ENCODE measurements at places on chromosomes 1 and 21. TPM values are rescaled to one million over a fixed set of nuclear protein-coding genes. Genes with fewer than 3 reads are reported as not detected.
A peak's percentile ranks its signal among the peaks of the same experiment; 100 is the strongest.

GRCh38 chr1:238562341-238562740, 671.6 kb upstream of the ZP4 start:
- H3K27ac ChIP-seq = no peak overlapping the region
- DNase-seq = no peak

DNA sequence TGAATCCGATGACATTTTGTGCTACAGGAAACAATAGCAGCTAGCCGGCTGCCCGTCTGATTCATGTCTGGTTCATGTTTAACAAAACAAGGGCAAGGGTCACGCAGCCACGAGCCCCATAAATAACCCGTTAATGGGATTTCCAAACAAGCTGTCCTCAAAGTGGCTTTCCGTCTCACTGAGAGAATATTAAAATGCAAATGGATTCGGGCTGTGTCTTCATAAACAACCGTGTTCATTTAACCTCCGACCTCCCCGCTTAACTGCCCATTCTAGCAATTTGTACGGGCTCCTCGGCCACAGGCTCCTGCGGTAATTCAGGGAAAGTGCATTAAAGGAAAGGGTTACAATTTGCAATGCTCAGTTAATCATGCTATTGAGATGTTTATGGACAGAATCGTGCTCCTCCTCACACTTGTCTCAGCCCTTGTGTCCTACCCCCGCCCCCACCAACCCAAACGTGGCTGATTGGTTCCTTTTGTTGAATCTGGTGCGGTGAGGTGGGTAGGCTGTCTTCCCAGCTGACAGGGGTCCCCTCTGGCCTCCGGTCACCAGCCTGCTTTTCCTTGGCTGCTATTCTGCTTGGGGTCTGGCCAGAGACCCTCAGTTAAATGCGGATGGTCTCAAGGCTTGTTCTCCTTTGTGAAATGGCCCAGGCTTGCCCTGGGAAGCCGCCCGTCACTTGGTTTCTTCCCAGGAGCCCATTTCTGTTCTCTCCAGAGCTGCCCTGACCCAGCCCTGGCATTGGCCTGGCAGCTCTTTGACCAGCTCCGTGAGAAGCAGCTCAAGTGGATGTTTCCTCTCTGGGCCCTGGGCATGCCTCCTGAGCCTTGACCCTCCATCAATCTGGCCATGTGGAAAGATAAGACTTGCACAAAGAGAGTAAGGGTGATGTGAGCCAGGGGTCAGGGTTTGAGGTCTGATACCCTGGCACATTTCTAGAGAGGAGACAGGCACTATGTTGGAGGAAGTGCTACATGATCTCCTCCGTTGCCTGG, 200.7 kb upstream of the POU3F1 start:
- no peak for DNase-seq
- H3K36me3 ChIP-seq = no peaks in the 10 kb centered on the region
- peak overlapping the region; percentile 87 for H3K27ac ChIP-seq
- H3K4me1 ChIP-seq = no peaks in the 10 kb centered on the region
- no peak overlapping the region for H3K4me3 ChIP-seq
- peaks cover 11% of the 10 kb centered on the region for H3K27me3 ChIP-seq

GRCh38 chr1:57164584-57164983, 198.8 kb upstream of the C8B start:
- no peak overlapping the region for H3K27ac ChIP-seq
- H3K4me1 ChIP-seq = peaks cover 5% of the 10 kb centered on the region
- H3K4me3 ChIP-seq = no peak overlapping the region
- H3K27me3 ChIP-seq = no peaks in the 10 kb centered on the region
- no peaks in the 10 kb centered on the region for H3K36me3 ChIP-seq

GRCh38 chr1:162706606-162707005, 74.3 kb downstream of the DDR2 start:
- no peaks in the 10 kb centered on the region for H3K36me3 ChIP-seq
- H3K27ac ChIP-seq = no peak overlapping the region
- no peak for DNase-seq
- H3K4me1 ChIP-seq = no peaks in the 10 kb centered on the region
- no peak overlapping the region for H3K4me3 ChIP-seq

- H3K27me3 ChIP-seq = no peaks in the 10 kb centered on the region
- no peak overlapping the region for H3K4me3 ChIP-seq
- H3K27ac ChIP-seq = no peak overlapping the region
- no peak for DNase-seq
- H3K36me3 ChIP-seq = no peaks in the 10 kb centered on the region
Measured at GRCh38 chr1:41528106-41528505, 43.6 kb upstream of the EDN2 start.

GRCh38 chr1:220787069-220787619, 431 bp downstream of the MTARC1 start:
- peak overlapping the region; percentile 73 for H3K4me3 ChIP-seq
- no peaks in the 10 kb centered on the region for H3K27me3 ChIP-seq
- H3K36me3 ChIP-seq = peaks cover 7% of the 10 kb centered on the region
- H3K27ac ChIP-seq = peak overlapping the region; percentile 35

DNA sequence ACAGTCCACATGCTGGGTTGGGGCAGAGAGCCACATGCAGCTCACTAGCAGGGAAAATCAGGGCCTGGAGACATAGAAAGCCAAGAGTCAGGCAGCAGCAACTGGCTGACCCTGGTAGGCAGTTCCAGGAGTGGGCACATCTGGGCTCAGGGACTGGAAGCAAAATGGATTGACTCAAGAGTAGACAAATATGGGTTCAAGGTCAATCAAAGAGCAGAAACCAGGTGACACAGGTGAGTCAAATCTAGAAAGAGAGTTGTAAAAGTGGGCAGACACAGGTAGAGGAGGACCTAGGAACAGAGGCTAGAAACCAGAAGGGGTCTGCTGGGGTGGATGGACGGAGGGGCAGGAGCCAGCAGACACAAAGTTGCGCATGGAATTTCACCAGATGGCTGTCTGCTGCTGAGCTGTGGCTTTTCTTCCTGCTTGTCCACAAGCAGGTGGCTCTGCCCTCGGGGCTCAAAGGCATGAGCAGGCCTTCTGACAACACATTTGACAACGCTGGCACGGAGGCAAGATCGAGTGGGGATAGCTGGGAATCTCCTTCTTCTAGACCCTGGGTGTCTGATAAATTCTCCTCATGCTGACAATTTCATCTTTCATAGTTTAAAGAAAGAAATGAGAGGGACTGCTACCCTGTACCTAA, 40.8 kb upstream of the IGSF3 start:
- H3K4me3 ChIP-seq = no peak overlapping the region
- H3K36me3 ChIP-seq = no peaks in the 10 kb centered on the region
- H3K27ac ChIP-seq = no peak overlapping the region
- DNase-seq = peak; percentile 17
- H3K4me1 ChIP-seq = no peaks in the 10 kb centered on the region
- H3K27me3 ChIP-seq = no peaks in the 10 kb centered on the region

GRCh38 chr1:40210511-40211204, 37.1 kb upstream of the TMCO2 start:
- H3K4me3 ChIP-seq = no peak overlapping the region
- H3K27me3 ChIP-seq = no peaks in the 10 kb centered on the region
- DNase-seq = no peak
- H3K4me1 ChIP-seq = peaks cover 12% of the 10 kb centered on the region
- no peak overlapping the region for H3K27ac ChIP-seq

GRCh38 chr1:85708829-85709227, 595 bp upstream of the ZNHIT6 start:
- peaks cover 21% of the 10 kb centered on the region for H3K36me3 ChIP-seq
- H3K4me1 ChIP-seq = no peaks in the 10 kb centered on the region
- H3K4me3 ChIP-seq = peak overlapping the region; percentile 99
- peak; percentile 47 for DNase-seq
- H3K27me3 ChIP-seq = no peaks in the 10 kb centered on the region

DNA sequence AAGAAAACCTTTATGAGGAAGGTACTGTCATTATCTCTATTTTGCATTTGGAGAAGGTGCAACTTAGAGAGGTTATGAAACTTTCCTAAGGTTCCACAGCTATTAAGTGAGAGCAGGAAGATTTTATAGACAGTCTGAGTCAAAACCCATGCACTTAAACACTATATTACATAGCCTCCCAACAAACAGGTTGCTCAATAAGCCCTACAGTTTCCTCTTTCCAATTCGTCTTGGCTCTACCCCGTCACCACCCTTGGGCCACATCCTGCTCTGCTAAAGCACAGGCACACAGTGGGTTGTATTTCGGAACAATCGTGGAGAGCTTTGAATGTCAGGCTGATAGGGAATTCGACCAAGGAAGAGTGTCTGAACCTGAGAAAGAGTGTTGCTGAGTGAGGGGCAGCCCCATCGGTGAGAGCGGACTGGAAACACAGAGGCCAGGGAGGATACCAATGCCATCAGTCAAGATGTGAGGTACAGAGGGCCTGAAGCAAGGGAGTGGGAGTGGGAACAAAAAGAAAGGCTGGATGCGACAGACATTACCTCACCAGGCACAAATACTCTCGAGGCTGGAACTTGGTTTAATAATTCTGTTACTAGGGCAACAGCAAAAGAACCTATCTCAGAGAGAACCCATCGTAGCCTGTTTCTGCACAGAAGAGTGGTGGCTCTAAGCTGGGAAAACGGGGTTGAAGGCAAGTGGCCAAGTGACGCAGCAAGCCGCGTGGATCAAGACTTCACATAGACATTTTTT, 6.3 kb upstream of the LRRC52 start:
- no peaks in the 10 kb centered on the region for H3K4me1 ChIP-seq
- peak overlapping the region; percentile 82 for H3K27ac ChIP-seq
- no peaks in the 10 kb centered on the region for H3K27me3 ChIP-seq
- no peak for DNase-seq

DNA sequence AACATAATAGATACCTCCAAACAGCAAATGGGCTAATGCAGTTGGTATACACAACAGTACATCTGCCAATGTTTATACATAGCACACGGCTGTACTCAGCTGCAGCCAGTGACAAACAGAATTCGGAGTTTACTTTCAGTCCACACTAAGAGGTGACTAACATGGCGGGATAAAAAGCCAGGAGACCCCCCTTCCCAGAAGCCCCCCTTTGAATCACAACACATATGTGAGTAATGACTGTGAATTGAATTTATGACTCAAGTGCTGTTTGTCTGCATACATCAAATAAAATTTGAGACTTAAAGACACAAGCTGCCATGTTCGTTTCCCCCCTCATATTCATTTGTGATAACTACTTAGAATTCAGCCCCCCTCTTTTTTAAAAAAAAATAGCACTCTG, 113.2 kb downstream of the RUNX1 start:
- no peak for DNase-seq
- no peak overlapping the region for H3K27ac ChIP-seq
- no peaks in the 10 kb centered on the region for H3K27me3 ChIP-seq

DNA sequence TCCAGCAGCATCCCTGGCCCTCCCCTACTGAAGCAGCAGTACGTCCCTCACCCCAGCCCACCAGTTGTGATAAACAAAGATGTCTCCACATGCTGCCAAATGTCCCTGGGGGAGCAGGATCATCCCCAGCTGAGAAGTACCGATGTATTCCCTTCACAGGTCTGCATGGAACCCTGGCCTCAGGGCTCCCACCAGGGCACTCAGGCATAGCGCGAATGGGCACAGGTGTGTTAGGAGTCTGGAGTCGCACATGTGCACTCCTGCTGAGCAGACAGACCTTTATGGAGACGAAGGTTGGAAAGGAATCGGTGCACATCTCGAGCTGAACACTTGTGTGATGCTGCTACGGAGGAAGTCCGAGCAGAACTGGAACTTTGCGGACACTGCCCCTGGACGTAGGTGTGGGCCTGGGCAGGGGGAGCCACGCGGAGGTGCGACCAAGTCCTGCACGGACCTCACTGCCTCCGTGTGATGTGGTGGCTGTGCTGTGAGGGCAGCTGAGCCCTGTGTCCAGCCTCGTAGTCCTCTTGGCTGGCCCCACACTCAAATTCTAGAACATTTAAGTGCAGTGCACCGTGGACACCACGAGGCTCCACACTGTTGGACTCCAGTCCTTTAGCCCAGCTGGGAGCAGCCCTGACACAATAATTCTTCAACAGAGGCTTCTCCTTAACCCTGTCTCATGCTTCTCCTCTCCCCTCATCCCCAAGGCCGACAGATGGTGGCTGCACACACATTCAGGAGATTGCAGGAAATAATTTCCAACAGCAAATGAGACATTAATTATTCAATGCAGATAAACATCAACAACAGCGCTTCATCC, 43.4 kb downstream of the RSPH1 start:
- no peak overlapping the region for H3K27ac ChIP-seq
- H3K4me1 ChIP-seq = no peaks in the 10 kb centered on the region
- no peak for DNase-seq
- no peak overlapping the region for H3K4me3 ChIP-seq

- no peak overlapping the region for H3K4me3 ChIP-seq
- no peak overlapping the region for H3K27ac ChIP-seq
- no peaks in the 10 kb centered on the region for H3K36me3 ChIP-seq
- no peaks in the 10 kb centered on the region for H3K4me1 ChIP-seq
Measured at GRCh38 chr1:34066981-34067603, 97.9 kb downstream of the CSMD2 start.

- peaks cover 7% of the 10 kb centered on the region for H3K36me3 ChIP-seq
- H3K4me1 ChIP-seq = peaks cover 11% of the 10 kb centered on the region
- H3K4me3 ChIP-seq = no peak overlapping the region
- DNase-seq = no peak
- H3K27ac ChIP-seq = no peak overlapping the region
Measured at GRCh38 chr21:29308456-29308783, 9.7 kb downstream of the BACH1 start.

GRCh38 chr1:164563721-164564360, 4.9 kb downstream of the PBX1 start:
- no peak overlapping the region for H3K27ac ChIP-seq
- H3K4me1 ChIP-seq = peaks cover 13% of the 10 kb centered on the region
- H3K36me3 ChIP-seq = peaks cover 3% of the 10 kb centered on the region
- no peak for DNase-seq

DNA sequence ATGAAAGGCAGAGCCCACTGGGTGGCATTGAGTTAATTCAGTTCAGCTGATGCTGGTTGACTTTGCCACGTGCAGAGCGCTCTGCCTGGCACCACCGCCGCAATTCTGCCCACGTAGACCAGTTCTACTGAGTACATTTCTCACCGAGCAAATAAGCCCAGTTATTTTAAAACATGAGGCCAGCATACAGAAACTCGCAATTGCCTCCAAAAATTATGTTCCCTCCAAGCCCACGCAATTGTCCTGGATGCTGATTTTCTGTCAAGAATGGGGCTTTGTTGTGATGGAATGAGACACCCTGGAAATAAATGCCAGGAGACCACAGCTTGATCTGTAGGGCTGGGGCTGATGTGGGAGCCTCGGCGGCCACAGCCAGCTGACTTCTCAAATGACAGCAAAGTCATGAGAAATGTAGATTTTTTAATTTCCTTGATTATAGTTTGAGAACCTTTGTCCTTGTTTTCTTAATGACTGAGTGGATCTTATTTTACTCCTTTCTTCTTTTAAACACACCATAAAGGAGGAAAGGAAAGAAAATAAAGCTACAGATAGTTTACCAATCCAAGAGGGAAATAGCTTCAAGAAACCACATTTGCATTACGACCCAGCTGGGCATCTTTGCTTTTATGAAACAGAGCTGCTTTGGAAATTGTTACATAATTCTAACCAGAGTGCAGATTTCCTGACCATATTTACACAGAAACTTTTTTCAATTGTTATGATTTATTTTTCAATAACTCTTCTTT, 11.6 kb upstream of the PARP1 start:
- no peaks in the 10 kb centered on the region for H3K27me3 ChIP-seq
- H3K4me3 ChIP-seq = no peak overlapping the region
- H3K36me3 ChIP-seq = no peaks in the 10 kb centered on the region
- H3K4me1 ChIP-seq = no peaks in the 10 kb centered on the region
- no peak overlapping the region for H3K27ac ChIP-seq

Gene ETV3L
- total RNA-seq = 0.21 TPM

Gene AMY1C
- total RNA-seq = not detected

Gene LIPI
- total RNA-seq = not detected

Gene MFAP2
- 119 TPM for total RNA-seq

Gene SSR2
- 201 TPM for total RNA-seq

Gene SLC25A34
- total RNA-seq = 0.74 TPM

Gene RAB13
- 83.2 TPM for total RNA-seq

All from endodermal cell (in vitro differentiated cells).